ENCODE measurements at places on chromosomes 13 and 19.

- no peak for DNase-seq
Observed at GRCh38 chr13:101594936-101595335, 142.5 kb downstream of the ITGBL1 start.

- DNase-seq: no peak
Observed at GRCh38 chr13:94157705-94158218, 321.7 kb downstream of the DCT start.

- DNase-seq: no peak
Observed at GRCh38 chr13:20190481-20191310, 2.0 kb downstream of the GJB2 start.

- no peak for DNase-seq
Observed at GRCh38 chr13:46106839-46107371, 2.1 kb upstream of the CPB2 start.

DNA sequence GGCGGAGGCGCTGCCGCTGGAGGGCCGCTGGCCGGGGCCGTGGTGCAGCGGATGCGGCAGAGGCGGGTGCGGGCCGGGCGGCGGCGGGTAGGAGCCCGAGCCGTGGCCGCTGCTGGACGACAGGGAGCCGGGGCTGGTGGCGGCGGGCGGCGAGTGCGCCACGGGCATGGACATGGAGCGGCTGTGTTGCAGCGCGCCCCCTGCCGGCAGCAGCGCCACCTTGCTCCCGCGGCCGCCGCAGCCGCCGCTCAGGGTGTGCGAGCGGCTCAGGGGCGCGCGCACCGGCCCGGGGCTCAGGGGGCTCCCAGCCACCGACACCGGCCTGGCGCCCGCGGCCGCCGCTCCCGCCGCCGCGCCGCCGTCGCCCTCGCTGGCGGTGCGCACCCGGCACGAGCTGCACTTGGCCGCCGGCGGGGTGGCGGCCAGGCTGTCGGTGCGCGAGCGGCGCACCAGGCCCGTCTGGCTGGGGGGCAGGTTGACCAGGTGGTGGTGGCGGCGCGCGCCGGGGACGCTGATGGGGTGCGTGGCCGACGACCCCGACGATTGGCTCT lies 1.7 kb downstream of the IRS2 start:
- DNase-seq: peak; percentile 67

DNA sequence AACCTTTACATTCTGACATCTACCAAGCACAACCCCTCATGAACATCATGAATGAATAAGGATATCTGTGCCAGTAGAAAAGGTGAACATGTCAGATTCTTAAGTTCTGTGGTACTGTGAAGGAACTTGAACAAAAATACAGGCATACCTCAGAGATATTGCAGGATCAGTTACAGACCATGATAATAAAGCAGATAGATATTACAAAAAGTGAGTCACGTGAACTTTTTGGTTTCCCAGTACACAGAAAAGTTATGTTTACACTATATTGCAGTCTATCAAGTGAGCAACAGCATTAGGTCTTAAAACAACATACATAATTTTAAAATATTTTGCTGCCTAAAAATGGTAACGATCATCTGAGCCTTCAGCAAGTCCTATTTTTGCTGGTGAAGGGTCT lies 101.2 kb downstream of the DIAPH3 start:
- DNase-seq: no peak

DNA sequence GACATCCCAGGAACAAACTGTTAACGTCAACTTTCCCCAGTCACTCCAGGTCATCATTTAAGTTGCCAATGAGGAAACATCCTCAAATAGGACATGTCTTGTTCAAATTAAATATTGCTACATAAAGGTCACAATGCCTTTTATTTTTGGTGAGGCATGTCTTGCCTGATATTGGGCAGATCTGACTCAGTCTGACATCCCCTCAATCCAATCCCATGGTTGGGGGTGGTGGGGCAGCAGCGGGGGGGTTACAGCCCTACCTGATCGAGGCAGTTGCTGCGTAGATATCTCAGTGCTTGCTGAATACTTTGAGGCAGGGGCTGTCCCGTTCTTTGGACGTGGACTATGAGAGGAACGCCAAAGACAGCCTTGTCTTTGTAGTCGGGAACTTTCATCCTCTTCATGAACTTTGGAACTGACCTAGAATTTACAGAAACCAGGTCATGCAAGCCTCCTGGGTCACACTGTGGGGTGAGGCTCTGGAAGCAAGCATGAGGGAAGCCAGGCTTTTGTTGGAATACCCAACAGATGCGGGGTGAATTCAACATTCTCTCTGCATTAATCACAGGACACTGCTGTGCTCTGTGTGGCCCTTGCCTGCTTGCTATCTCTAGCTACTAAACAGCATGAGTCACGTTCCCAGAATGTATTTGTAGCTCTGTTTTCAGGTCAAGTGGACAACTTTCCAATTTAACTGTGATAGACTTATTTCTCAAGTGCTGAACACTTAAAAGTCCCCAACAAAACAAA lies 109.8 kb downstream of the KL start:
- DNase-seq: no peak

- no peak for DNase-seq
Observed at GRCh38 chr13:51292000-51292565, 47.4 kb upstream of the SERPINE3 start.

- peak; percentile 38 for DNase-seq
Observed at GRCh38 chr19:43651758-43652545, 12.3 kb upstream of the CADM4 start.

DNA sequence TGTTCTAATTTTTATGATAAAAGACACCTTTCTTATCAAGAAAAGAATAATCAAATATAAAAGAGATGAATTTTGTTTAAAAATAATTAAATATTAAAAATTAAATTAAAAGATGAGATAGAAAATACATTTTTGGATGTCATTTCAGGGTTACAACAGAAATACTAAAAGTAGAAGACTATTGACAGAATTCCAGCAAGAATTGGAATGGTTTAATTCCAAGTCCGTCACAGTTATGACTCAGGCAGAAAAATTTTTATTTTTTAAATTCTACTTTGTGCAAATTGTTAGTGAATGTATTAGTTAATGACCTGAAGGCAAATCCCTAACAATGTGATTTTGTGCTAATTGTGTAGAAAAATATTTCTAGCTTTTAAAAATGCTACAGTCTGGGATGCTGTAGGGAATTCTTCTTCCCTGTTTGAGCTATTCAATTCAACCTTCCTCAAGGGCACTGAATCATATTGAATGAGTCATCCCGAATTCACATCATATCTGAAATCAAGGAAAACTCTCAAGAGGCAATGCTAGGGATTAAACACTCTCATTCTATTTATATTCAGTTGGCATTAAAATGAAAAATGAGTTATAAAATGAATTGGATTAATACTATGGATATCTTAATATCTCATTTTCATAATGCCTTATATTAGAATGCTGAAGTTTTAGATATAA lies 633.5 kb upstream of the ATXN8OS start:
- DNase-seq: no peak

Data from CD4-positive, alpha-beta T cell treated with Interleukin-4 for 1 hour (primary cell).